NCI-H524 treated with DMSO at 0.1 percent for 48 hours (cell line): ENCODE measurements at places on chromosomes 12 and 14.
A peak's percentile ranks its signal among the peaks of the same experiment; 100 is the strongest.

- DNase-seq: no peak
Measured at GRCh38 chr14:29205658-29206057, 439.1 kb downstream of the FOXG1 start.

DNA sequence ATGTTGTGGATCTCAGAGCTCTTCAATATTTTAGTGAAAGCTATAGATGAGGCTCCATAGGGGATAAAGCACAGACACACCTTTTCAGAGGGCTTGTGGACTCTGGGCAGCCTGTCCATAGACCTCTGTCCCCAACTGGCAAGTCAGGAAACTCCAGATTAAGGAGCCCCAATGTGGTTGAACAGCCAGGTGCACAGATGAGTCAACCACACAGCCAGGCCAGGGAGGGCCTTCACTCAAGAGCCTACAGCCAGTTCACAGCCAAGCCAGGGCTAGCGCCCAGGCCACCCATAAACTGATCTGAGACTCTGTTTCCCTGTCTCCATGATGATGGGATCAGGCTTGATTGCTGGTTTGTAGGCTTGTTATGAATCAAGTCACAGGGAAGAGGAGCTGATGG is 1.0 kb upstream of the BDKRB2 start:
- no peak for DNase-seq

DNA sequence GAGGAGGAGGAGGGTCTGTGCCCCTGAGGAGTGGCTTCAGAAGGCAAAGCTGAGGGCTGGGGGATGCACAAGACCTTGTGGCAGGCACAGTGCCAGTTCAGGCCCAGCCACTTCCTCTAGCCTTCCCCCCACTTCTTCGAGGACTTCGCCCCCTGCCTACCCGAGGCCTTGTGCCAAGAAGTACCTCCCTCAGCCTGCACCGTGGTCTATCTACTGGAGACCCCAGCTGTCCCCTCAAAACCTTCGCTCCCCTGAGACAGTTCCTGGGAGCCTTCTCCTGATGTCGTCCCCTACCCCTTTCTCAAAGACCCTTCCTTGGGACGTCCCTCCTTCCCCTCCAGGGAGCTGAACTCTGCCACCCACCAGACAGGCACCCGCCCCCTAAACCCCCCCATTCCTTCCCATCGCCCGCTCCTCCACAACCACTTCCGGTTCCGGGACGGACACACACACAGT is 604 bp downstream of the ZNF384 start:
- peak; percentile 57 for DNase-seq

GRCh38 chr12:15698377-15698871 is 90.8 kb downstream of the EPS8 start:
- DNase-seq: no peak

DNA sequence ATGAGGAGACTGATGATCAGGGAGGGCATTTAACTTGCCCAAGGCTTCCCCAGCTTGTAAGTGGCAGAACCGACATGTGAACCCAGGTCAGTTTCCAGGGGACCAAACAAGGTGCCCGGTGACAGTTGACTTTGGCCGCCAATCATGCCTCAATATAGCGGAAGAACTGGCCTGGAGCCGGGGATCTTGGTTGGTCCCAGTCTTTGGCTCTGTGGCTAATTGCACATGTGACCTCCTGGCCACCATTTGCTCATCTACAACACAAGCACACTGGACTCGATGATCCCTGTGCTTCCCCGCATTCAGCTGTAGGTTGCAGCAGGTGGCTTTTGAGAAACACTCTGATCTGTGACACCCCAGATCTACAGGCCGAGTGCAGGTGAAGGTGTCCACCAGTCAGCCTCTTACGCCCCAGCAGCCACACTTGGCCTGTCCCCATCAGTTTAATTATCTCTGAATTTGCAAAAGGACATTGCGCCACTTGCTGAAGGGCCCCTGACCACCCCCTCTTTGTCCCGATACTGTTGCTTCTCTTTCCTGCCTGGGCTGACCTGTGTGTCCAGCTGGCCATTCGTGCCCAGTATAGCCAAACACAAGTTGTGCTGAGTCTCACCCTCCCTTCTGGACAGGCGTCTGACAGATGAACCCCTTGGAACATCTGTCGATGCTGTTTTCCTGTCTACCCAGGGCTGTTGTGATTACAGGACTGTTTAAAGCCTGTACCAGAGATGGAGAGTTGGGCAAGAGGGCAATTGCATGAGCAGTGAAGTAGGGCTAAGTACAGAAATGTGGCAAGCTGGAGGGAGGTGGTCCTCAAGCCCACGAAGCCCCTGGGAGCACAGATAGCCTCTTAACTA is 14.1 kb downstream of the ACACB start:
- DNase-seq: peak; percentile 31

DNA sequence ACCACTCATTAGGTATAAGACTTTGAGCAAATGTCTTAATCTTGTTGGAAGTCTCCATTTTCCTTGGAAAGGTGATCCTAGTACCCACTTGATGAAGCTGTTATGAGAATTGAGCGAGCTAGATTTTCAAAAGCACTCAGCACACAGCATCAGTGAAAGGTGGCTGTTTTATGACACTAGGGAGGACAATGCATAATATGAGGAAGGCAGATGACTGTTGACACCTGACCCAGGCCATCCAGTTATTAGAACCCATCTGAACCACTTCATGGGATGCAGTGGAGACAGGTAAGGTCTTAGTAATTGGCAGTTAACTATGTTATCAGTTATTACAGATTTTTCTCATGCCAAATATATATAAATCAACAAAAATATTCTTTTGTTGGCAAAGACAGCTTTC is 369.9 kb upstream of the PDE3A start:
- no peak for DNase-seq

DNA sequence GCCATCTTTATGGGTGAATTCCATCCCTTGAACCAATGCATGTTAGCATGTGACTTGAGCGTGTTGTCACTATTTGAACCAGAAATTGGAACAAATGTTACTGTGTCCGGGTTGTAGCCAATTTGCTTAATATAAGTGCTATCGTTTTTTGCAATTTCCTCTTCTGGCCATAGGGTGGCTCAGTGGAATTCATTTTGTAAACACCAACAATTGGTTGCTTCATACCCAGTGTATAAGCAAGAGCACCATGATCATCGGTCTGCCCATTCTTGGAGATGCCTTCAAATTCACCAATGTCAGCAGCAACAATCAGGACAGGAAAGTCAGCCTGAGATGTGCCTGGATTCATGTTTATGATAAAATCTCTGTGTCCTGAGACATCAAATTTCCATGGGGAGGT is 5.0 kb upstream of the NEDD1 start:
- DNase-seq: no peak

GRCh38 chr14:36857136-36857535 is 195.5 kb downstream of the PAX9 start:
- DNase-seq: no peak

DNA sequence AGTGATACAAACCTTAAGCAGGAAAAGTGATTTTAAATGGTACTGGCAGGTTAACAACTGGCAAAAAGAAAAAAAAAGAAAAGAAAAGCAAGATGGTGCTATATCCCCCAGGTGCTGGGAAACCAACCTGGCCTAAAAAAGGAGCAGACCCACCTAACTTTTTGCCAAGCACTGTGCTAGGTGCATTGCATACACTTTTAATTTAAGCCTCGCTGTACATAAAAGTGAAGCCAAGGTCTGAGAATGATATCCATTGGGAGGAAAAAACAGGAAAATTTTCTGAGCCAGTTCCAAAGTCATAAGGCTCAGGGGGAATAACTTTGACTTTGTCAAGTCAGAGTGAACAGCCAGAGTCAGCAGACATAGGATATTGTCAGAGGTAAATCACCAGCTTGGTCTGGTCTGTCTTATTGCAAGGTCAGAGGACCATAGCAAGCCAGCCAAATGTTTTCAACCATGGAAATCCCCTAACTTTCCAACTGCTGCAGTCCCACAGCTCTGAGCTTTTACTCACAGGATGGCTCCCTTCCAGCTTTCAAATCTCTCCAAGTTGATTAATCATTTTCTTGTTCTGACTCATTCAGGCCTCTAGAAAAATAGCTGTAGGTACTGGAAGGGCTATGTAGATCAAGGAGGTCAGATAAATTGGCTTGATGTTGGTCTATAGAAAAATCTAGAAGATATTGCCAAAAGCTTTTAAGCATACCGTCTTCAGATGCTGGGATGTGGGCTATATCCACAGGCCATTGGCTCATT is 412.9 kb downstream of the RAD51B start:
- no peak for DNase-seq

GRCh38 chr12:92098594-92099380 is 46.9 kb downstream of the BTG1 start:
- DNase-seq: no peak

GRCh38 chr12:15157269-15157671 is 63.9 kb downstream of the RERG start:
- no peak for DNase-seq

GRCh38 chr12:75488553-75488952 is 8.0 kb downstream of the GLIPR1 start:
- no peak for DNase-seq
